ENCODE measurements at places on chromosomes 12 and 14. TPM values are rescaled to one million over a fixed set of nuclear protein-coding genes. Genes with fewer than 3 reads are reported as not detected.

GRCh38 chr12:79347866-79348265, 342.9 kb downstream of the PAWR start:
- no peak for DNase-seq

DNA sequence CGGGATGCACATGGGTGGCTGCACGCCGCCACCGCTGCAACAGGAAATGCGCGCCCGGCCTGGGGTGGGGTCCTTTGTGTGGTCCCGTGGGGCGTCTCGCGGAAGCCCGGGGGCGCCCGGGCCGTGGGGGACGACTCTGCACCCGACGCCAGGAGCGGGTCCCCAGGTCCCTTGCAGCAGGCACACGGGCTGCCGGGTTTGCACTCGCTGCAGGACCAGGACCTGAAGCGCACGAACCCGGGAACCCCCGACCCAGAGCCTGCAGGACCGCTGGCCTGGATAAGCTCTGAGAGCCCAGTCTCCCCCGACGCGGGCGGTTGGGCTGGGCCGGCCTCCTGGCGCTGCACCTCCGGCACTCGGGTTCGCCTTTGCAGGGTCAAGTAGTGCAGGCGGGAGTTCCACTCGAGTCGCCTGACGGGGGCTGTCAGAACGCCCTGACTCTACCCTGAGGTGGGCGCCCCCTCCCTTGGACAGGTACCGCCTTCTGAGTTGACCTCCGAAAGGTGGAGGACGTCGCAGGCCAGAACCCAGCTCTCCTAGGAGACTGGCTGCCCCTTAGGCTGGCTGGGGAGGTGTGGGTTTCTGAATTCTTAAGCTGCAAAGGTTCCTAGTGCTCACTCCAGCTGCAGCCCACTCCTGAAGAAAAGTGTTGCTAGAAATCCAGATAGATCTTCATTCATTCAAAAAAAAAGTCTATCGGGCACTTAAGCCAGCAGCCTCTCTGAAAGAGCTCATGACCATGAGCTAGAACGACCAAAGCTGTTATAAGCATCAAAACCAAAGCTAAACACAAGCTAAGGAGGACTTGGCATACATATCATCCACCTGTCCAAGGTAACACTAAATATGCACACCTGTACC, 68.0 kb downstream of the RNF34 start:
- DNase-seq: no peak

DNA sequence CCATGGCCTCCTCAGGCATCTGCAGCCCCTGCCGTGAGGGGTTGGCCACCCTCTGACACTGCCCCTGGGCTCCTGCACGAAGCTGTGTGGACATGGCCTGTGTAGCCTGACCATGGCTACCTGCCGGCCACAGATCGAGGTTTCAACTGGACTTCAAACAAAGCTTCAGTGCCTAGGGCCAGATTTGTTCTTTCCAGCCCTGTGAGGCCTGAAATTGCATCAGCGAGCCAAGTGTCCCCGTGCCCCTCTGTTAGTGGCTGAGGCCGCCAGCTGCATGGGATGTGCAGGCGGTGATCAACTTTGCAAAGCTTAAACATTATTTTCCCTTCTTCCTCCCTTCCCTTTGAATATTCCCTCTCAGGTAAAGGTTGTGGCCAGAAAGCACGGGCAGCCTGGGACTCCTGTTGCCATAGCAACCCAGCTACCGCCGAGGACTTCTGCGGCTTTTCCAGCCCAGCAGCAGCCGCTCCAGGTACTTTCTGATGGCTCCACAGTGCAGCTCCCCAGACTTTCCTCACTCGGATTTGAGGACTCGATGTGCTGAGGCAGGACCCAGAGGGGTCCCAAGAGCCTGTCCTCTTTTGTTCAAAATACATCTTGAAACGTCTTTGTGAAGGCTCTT, 35.8 kb downstream of the DDX51 start:
- DNase-seq: no peak

DNA sequence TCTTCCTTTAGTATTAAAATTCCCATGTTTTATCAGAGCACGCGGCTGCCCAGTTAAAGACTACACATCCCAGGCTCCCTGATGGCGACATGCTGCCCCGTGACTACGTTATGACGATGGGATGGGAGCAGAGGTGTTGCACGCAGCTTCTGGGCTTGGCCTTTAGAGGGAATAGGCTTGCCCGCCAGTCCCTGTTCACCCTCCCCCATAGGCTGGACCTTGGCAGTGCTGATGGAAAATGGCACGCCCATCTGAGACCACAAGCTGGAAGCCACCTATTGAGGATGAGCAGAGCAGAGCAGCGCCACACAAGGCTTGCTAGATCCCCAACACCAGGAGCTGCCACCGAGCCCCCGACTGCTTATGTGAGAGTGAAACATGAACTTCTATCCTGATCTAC, 24.7 kb downstream of the TTC7B start:
- no peak for DNase-seq

GRCh38 chr12:48933664-48934311, 8.5 kb upstream of the FKBP11 start:
- DNase-seq: no peak

DNA sequence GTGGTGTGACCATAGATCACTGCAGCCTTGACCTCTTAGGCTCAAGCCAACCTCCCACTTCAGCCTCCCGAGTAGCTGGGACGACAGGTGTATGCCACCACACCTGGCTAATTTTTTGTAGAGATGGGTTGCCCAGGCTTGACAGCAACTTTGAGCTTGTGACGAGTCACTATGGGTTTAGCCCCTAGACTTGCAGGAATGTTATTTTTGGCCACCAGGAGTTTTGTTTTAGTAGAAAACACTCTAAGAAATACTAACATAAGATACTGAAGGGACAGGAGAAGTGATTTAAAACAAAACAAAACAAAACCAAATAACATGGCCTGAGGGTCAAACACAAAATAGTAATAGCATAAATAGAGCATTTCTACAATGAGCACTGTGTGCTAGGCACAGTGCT, 26.4 kb downstream of the SETD3 start:
- DNase-seq: no peak

IAPP gene
- total RNA-seq: not detected

GPR68 gene
- total RNA-seq: 4.7 TPM

PIK3C2G gene
- 0.13 TPM for total RNA-seq

ANKRD33 gene
- total RNA-seq: not detected

KMT2D gene
- 68.9 TPM for total RNA-seq

CLEC14A gene
- total RNA-seq: 0.58 TPM

SERPINA10 gene
- total RNA-seq: not detected
